ENCODE measurements at places on chromosomes 6 and 20.

- ATAC-seq: no peak
Measured at GRCh38 chr6:43917878-43918382, 147.9 kb downstream of the VEGFA start.

GRCh38 chr6:33505548-33506370 lies 51.4 kb downstream of the ZBTB9 start:
- no peak for ATAC-seq

DNA sequence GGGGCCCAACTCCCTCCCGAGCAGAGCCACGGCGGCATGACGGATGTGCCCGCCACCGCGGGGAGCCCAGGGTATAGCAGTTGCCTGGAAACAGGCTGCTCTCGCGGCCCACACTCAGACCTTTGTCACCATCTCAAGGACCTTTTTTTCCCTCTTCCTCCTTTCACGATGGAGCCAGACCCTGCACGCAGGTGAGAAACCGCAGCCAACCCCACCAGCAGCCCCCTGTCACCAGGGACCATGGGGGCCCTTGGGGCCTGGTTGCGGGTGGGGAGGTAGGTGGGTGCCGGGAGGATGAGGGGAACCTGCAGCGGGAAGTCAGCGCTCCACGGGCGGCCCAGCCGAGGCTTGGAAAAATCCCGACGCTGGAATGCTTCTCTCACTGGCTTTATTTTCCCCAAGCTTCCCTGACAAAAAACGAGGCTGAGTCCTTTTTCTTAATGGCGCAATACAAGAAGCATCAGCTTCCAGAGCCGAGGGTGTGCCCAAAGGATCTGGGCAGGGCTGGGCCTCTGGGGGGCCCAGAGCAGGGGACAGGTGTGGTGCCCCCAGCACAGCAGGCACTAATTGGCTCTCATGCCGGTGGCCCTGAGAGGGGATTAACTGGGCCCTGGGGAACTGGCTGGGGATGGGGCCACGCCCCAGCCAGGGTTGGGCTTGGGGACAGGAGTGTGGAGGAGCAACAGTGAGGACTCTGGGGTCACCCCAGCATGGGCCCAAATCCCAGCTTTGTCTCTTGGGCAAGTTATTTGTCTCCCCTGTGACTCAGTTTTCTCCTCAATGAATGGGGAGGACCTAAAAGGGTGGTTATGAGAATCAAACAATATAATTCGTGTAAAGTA lies 23.9 kb downstream of the NOL4L start:
- no peak for ATAC-seq

DNA sequence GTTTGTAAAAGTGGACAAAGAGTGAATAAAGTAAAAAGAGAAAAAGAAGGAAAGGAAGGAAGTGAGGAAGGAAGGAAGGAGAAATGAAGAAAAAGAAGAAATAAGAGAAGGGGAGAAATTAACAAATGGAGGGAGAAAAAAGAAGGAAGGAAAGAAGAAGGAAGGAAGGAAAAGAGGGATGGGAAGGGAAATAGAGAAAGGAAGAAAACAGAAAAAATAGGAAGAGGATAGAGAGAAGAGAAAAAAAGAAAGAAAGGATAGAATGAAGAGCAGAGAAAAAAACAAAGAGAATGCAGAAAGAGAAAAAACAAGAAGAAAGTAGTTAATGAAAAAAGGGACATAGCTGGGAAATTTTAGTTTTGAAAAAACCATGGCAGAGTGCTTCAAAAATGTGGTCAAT lies 361.8 kb downstream of the EPHA7 start:
- no peak for ATAC-seq

DNA sequence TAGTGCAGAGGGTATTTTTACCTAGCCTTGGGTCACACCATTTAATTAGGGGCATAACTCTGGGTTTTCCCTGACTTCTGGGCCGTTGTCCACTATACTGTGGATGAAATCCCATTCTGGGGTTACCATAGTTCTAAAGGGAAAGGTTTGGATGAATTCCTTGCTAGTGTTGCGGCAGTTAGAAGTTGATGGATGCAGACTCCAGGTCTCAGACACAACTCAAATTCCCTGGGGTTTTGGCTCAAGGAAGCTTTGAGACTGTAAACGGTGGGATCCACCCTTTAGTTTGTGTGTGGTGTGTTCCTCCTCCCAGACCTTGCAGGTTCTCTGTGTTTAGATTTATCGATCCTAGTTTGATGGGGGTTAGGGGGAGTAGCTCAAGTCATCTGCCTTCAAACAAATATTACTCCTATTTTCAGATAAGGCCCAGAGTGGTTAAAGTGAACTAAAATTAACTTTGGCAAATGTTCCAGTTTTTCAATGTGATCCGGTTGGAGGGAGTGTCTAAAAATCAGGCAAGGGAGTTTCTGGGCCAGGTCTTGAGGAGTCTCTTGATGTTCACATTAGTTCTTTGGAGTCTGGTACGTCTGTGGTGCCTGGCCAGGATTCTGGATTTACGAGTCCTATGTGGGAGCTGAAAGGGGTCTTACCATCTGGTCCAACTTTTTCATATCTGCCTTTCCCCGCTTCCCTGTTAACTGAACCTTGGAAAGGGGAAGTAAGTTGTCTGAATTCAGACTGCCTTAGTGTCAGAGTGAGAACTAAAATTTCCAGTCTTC lies 1.5 kb downstream of the RALY start:
- no peak for ATAC-seq

DNA sequence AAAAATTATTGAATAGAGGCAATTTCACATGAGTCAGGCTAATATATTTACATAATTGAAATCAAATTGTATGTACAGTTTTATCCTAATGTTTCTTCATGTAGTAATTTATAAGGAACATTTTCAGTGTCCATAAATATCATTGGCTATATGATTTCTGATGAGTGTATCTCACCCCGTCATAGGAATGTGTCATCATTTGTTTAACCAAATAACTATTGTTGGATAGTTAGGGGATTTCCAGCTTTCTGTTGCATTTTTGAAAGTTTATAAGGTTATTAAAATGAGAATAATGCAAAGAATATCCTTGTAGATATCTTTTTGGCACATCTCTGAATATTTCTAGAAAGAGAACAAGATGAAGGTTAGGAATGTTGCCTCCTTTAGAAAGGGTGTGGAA lies 39.0 kb downstream of the SYTL3 start:
- no peak for ATAC-seq

DNA sequence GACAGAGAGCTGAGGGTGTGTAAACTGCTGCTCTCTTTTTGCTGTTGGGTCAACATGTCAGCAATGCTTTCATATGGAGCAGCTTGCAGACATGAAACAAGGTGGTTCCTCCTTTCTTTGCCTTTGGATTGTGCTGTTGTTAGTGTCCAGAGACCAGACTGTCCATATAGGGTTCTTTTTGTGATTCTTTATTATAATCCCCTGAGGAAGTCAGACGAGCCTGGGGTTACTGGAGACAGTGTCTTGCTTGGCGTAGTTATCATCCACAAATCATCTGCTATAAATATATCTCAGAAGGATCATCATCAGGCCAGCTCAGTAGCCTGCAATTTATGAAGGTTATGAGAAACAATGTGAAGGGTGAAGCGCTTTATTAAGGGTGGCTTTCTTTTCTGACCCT lies 2.3 kb upstream of the ADGRB3 start:
- no peak for ATAC-seq

GRCh38 chr6:154156135-154156896 lies 117.3 kb downstream of the OPRM1 start:
- peak; percentile 84 for ATAC-seq

DNA sequence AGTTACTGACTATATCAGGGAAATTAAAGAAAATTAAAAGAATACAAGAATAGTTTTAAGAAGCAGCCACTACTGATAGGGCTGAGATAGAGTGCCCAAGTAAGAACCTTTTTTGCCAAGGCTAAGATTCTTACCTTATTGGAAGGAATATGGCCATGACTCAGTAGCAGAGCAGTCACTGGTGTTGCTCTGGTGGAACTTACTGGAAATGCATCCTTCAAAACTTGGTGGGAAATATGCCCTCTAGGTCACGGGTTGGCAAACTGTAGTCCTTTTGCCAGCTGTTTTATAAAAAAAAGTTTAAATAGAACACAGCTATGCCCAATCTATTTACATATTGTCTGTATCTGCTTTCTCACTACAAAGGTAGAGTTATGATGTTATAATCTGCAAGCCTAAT lies 6.0 kb downstream of the HSF2 start:
- no peak for ATAC-seq

GRCh38 chr6:33746651-33747100 lies at the start of gene IP6K3:
Gene IP6K3, minus strand, starts transcription at chr6:33746905. Its CDS starts 11,429 bp downstream, at chr6:33735476.
- ATAC-seq: no peak

DNA sequence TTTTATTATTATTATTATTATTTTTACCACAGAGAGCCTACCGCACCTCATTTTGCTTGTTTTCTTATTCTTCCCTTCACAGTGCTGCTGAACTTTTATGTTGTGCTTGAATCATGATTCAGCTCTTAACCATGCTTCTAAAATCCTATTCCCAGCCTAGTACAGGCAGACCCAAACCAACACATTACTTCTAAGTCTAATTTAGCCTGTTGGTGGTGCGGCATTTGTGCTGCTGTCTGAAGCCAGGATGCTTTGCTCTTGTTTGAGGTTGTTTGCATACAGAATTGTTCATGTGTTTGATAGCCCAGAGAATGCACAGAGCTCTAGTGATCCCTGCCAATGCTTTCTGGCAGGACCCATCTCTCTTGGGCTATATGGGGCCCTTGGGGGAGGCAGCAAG lies 213.5 kb upstream of the KCNG1 start:
- no peak for ATAC-seq

DNA sequence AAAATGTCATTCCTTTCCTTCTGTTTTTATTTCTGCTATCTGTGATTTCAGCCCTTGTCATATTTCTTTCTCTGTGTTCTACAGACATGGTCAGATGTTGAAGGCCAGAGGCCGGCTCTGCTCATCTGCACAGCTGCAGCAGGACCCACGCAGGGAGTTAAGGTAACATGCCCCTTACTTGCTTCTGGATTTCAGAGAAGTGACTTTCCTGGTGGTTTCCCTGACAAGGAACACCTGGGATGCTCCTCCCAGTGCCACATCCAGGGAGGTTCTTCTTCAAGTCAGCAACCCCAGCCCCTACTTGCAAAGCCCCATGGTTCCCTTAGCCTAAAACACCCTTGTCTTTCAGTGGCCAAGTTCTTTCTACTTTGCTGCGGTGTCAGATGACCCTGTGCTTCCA lies 41.3 kb downstream of the CDH26 start:
- no peak for ATAC-seq

DNA sequence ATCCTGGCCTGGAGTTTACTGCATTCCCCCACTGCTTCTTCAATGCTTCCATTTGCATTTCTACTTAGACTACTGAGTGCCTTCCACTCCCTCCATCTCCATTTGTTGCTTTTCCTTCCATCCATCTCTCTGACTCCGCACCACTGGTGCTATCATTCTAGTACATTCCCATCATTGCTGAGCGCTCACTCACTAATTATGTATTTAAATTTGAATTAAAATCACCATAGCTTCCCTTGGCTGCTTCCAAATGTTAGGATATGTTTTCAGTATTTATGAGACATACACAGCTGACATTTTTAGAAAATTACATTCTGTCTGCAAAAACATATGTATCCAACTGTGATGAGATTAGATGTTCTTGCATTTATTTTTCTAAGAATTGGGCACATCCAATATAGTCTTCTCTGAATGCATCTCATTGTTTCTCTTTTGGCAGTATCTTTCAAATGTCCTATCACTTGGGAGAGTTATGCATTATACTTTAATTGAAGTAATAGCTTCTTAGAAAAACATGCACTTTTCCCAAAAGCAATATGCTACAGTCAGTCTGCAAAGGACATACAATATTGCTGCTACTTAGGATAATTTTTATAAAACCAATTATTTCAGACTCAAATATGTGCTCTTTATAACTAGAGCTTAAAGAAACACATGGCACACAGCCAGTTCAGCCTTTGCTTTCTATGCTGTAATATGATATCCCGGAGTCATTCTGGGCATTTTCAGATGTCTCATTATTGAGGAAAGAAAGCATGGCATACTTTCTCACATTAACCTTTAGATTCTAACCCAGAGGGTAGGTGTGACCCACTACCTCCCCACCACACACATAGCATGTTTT lies 12.1 kb upstream of the COL21A1 start:
- ATAC-seq: no peak

DNA sequence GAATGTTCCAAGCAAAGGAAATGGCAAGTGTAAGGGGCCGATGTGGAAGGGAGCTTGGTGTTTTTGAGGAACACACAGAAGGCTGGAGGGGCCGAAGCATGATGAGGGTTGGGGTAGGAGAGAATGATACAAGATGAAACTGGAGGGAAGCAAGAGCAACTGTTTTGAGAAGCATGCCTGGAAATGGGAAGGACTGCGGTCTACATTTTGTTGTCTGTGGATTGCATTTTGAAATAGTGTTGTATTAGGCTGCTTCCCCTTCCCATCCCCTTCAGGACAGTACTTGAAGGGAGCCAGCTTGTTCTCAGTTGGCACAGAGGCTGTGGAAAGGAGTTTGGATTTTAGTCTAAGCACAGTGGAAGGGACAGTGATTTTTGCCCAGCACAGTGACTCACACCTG lies 2.2 kb downstream of the TM9SF4 start:
- no peak for ATAC-seq

DNA sequence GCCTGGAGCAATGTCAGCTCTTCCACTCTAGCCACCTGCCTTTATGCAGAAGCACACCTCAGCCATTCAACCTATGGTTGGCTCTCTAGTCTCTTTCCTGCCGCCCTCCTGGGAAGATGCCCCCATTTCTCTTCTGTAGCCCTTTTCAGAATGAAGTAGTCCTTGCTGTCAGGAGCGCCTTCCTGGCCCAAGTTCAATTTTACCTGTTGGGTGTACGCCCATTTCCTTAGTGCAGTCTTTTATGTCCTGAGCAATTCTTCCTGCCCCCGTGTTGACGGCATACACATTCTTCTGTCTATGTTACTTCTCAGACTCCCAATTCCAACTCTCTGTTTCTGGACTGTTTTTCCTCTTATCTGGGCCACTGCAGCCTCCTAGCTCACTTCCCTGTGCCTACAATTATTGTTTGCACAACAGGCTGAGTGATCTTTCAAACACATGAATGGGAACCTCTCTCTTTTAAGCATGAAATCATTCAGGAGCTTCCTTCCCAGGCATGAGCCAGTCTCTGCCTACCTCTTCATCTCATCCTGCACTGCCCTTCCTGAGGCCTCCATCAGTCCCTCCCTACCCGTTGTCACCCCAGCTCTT lies 389.2 kb downstream of the CD83 start:
- no peak for ATAC-seq

- peak; percentile 30 for ATAC-seq
Measured at GRCh38 chr6:36131511-36132245, 1.4 kb downstream of the MAPK13 start.

DNA sequence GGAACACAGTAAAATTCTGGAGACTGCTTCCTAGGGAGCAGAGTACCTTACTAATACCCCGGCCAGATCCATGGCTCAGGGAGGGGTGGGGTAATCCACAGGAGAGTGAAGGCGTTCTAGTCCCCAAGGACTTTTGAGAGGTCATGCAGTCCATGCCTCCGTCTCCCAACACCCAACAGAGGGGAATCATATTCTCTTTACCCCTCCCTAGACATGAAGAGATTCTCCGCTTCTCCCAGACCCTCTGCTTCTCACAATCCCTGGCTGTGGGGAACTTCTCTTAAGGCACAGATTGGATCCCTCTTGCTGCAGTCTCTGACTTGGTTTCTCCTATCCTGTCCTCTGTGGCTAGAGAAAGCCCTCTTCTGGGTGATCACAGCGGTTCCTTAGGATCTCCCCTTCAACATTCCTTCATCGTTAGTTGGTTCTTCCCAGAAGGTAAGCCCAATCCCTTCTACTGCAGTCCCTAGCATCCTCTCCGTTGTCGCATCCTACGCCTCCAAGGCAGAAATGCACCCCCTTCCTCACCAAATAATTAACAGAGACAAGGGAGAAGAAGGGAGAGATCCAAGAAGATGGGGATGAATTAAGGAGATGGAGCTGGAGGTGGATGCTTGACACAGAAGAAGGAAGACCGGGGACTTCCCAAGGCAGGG lies 562 bp downstream of the GGT7 start:
- no peak for ATAC-seq
